ENCODE measurements at places on chromosomes 13 and 19.

DNA sequence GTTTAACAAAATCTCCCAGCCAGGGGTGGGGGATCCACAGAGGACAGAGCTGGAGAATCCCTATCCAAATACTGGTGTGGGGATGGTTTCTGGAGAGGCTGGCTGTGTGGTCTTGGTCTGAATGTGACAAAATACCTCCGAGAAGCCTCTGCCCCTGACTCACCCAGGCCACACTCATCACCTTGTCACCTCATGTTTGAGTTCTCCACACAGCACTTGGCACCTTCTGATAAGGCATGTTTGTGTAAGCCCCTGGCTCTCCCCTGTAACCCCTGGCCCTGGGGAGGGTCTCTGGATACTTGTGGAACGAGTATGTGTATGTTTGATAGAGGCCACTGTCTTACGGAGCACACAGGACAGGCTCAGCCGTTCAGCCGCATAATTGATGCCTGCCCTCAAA is 14.7 kb downstream of the TECR start:
- no peak for DNase-seq

DNA sequence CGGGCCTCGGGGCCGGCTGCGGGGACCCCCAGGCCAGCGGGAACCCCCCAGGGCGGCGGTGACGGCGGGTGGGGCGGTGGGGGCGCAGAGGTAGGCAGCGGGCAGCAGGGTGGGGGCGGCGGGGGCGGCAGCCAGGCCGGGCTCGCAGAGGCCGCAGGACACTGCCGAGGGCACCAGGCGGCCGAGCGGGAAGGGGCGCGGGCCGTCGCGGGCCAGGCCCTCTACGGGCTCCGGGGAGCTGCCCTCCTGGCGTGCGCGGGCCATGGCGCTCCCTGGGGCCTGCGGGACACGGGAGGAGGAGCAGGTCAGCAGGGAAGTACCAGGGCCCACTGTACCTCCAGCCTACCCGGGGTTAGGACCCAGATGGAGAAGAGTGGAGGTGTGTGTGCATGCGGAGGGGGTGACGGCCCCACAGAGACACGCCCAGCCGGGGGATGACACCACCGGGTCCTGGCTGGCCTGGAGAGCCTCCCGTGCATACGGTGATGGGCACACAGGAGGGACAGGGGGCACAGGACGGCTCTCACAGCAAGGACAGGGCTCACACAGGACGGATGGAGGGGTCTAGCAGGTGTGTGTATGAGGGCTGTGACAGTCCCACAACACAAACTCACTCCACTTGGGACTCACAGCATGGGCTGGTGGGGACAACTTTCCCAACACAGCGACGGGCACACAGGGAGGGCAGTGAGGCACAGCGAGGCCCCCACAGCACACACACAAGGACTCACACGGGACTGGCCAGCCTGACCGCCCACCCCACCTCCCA is 2.6 kb downstream of the BBC3 start:
- DNase-seq: no peak

GRCh38 chr13:91045351-91046034 is 302.0 kb upstream of the MIR17HG start:
- DNase-seq: no peak

GRCh38 chr13:30633861-30634260 is 16.1 kb downstream of the USPL1 start:
- DNase-seq: no peak

- no peak for DNase-seq
Observed at GRCh38 chr13:112071102-112071722, 4.3 kb downstream of the SOX1 start.
